CD8-positive, alpha-beta T cell (primary cell): ENCODE measurements at places on chromosomes 4 and X. TPM values are rescaled to one million over a fixed set of nuclear protein-coding genes. Genes with fewer than 3 reads are reported as not detected.

TSPAN7 gene
- not detected for total RNA-seq

HPSE gene
- total RNA-seq: 1.1 TPM

MSX1 gene
- total RNA-seq: not detected

MAP7D2 gene
- not detected for total RNA-seq

POLN gene
- 1.7 TPM for total RNA-seq

SMIM10 gene
- total RNA-seq: not detected

CSAG3 gene
- total RNA-seq: not detected

CXCL5 gene
- total RNA-seq: not detected

SHOX gene
- not detected for total RNA-seq

DNA sequence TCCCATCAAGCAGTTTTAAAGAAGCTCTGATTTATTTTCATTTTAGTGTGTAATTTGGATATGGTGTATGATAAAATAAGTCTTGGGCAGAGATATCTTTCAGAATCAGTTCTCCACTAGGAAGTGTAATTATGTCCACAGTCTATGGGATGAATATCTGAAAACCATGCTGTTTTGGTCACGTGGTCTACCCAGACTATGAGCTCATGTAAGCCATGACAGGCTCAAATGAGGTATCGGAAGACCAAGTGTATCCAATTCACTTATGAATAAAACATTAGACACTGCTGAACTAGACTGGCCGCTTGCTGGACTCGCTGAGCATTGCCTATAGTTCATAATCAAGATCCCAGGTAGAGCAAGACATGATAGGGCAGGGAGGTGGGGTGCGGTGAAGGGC, 50.5 kb downstream of the SOD3 start:
- no peak for DNase-seq

- DNase-seq: no peak
Observed at GRCh38 chr4:66465111-66465510, 794.8 kb upstream of the EPHA5 start.

DNA sequence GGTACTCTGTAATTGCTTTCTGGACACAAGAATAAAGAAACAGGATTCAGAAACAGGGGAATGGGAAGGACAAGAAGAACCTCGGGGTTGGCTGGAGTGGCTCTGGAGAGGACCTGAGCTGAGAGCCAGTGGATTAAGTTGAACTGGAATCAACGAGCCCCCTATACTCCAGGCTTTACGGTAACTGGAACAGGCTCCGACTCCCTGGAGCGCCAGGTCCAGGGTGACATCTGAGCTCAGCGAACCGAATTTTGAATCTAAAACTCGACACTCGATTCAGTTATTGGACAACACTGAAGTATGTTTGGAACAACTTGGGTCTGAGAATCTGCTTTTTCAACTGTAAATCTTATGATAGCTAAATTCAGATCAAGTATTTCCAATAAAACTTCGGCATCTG, 23.9 kb downstream of the HMX1 start:
- no peak for DNase-seq

- no peak for DNase-seq
Observed at GRCh38 chrX:2820136-2820771, 8.5 kb upstream of the GYG2 start.

DNA sequence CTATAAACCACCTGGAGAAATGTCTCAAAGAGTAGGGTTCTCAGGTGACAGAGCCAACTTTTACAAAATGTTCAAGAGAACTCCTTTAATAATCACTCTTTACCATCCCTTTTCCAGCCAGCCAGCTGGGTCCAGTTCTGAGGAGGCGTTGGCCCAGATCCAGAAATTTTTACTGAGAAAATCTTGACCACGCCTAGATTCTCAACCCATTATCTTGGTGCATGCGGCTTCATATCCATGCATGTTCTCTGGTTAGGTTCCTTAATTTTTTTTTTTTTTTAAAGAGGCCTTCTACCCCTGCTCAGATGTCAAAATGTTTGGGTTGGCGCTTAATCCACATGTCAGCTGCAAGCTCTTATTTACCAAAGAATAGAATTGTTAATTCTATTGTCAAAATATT, 12.0 kb upstream of the MAP7D2 start:
- no peak for DNase-seq

DNA sequence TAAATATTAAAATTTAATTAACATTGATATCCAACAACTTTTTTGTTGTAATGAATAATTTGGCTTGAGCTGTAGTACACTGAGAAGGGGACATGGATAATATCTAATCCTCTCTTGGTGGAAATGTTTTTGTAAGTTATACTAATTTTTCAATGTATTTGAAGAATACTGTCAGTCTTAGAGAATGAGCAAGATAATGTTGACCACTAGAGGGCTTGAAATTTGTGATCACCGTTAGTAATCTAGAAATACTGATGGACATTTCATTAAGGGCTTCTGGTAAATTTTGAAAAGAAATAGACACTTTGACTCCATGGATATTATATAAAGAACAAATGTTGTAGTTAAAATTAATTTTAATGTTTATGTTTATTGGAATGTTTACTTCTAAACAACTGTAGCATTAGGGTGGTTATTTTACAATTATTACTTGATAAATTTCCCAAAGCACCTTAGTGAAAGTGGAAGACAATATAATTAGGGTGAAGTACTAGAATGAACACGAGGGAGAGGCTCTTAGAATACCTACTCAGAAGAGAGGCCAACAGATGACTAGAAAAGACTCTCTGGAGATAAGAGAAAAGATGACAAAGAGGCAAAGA, 20.0 kb upstream of the CAMK2D start:
- peak; percentile 48 for DNase-seq
